ENCODE measurements at places on chromosomes 7 and 10. TPM values are rescaled to one million over a fixed set of nuclear protein-coding genes. Genes with fewer than 3 reads are reported as not detected.

DNA sequence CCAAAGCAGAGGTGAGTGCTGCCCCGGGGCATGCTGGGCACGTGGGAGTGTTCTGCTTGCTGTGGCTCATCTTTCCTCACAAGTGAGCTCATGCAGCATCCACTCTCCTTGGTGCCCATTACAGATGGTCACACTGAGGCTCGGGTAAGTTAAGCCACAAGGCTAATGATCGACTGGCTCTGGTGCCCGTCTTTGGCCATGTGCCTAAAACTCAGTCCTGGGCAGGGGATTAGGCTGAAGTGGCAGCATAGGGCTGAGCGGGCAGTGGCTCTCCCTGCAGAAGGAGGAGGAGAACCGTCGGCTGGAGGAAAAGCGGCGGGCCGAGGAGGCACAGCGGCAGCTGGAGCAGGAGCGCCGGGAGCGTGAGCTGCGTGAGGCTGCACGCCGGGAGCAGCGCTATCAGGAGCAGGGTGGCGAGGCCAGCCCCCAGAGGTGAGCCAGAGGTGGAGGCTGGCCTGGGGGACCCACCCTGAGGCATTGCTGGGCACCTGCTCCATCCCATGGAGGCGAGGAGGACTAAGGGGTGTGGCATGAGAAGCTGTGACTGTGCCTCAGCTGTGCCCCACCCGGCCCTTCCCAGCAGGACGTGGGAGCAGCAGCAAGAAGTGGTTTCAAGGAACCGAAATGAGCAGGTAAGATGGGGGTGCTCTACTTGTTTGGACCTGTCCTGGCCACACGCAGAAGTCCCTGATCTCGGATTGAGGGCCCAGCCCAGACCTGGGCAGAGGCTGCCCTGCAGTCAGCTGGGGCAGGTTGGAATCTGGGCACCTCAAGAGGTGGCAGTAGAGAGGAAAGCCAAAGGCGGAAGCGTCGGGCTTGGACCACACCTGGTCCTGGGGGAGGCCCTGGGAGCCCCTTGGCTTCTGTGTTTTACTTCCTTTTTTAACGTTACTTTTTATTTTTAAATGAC is 7.3 kb downstream of the PGAM2 start:
- DNase-seq, result no peak
- H3K4me3 ChIP-seq, result no peak overlapping the region
- no peaks in the 10 kb centered on the region for H3K36me3 ChIP-seq

The HMX2 gene
- polyA plus RNA-seq, result not detected

GRCh38 chr10:63416376-63416775 is 49.4 kb downstream of the JMJD1C start:
- H3K4me3 ChIP-seq, result no peak overlapping the region
- DNase-seq, result no peak
- no peaks in the 10 kb centered on the region for H3K4me1 ChIP-seq
- H3K36me3 ChIP-seq, result no peaks in the 10 kb centered on the region
- no peak overlapping the region for H3K27ac ChIP-seq
- H3K27me3 ChIP-seq, result no peaks in the 10 kb centered on the region

The WIPF3 gene
- 1.1 TPM for polyA plus RNA-seq

Data from heart right ventricle (tissue), 16 donors.